ENCODE measurements at places on chromosomes 13 and 19. TPM values are rescaled to one million over a fixed set of nuclear protein-coding genes. Genes with fewer than 3 reads are reported as not detected.
A peak's percentile ranks its signal among the peaks of the same experiment; 100 is the strongest.

DNA sequence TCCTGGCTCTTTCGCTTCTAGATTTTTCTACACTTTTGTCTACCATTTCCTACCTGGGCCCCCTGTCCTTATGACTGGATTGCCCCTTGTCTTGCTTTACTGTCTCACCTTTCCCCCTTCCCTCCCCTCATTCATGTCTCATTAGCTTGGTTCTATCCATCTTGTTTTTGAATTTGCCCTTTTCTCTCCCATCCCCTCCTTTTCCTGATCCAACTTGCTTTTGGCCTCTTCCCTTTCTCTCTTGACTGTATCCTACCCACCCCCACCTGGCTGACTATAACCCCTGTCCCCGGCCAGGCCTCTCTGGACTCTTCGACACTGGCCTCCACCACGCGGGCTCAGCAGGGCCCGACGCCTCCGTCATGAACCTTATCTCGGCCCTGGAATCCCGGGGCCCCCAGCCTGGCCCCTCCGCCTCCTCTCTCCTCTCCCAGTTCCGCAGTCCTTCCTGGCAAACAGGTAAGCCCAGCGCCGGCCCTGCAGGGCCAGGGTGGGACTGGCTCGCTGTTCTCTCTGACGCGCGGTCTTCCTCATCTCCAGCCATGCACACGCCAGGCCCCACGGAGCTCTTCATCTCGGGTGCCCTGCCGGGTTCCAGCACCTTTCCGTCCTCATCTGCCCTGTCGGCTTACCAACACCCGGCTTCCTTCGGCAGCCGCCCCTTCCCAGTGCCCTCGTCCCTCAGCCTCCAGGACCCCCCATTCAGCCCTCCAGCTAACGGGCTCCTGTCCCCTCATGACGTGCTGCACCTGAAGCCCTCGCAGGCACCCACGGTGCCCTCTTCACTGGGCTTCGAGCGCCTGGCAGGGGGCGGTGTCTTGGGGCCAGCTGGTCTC lies 3.4 kb downstream of the PRR12 start:
- peaks cover 16% of the 10 kb centered on the region for H3K4me1 ChIP-seq
- DNase-seq = peak; percentile 52
- H3K27ac ChIP-seq = peak overlapping the region; percentile 93
- peak overlapping the region; percentile 78 for H3K4me3 ChIP-seq
- H3K27me3 ChIP-seq = no peaks in the 10 kb centered on the region

DNA sequence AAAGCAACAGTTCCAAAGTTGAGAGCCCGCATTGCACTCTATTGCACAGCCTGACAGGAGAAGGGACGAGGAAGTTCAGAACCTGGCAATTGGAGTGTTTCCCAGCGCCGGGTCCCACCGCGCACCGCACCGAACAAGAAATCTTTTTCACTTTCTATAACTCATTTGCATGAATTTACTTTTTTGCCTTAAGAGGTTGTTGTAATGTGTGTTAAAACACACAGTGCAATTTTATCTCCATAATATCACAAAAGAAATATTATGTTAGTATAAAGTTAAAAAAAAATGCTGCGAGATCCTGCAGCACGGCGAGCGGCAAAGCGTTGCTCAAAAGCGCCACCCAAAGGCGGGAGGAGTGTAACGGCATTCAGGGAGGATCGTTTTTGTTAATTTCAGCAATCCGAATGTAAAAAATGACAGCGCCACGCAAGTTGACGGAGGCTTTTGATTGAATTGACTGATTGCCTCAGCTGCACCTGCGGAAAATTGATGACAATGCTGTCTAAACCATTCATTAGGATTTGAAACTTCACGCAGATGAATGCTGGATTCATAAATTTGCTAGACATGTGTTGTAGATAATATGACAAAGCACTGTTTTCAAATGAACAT lies 303.6 kb upstream of the ZNF507 start:
- no peaks in the 10 kb centered on the region for H3K4me1 ChIP-seq
- no peak for DNase-seq
- no peak overlapping the region for H3K27ac ChIP-seq
- no peak overlapping the region for H3K4me3 ChIP-seq
- no peaks in the 10 kb centered on the region for H3K36me3 ChIP-seq

Gene IL12RB1
- total RNA-seq = 0.36 TPM

- DNase-seq = no peak
- H3K36me3 ChIP-seq = no peaks in the 10 kb centered on the region
- H3K4me3 ChIP-seq = no peak overlapping the region
Measured at GRCh38 chr13:51881296-51881695, 19.5 kb downstream of the CCDC70 start.

DNA sequence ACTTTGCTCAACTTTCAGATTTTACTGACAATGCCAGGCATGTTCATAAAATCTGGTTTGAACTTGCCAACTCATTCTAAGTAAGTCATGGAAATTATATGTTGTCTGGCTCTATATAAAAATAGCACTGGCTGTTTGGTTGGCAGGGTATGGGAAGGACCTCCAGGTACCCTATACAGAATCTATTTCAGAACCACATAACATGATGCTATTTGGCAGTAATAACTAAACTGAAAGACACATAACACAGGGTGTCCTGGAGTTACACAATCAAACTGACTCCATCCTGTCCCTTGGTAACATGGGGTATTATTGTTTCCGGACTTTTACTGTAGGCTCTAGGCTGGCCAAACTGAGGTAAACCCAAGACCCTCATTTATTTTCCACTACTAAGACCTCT lies 248.8 kb downstream of the RGCC start:
- H3K27ac ChIP-seq = peak overlapping the region; percentile 74
- H3K4me3 ChIP-seq = no peak overlapping the region
- H3K4me1 ChIP-seq = peaks cover 45% of the 10 kb centered on the region
- no peaks in the 10 kb centered on the region for H3K27me3 ChIP-seq

Gene SOX1
- total RNA-seq = not detected

DNA sequence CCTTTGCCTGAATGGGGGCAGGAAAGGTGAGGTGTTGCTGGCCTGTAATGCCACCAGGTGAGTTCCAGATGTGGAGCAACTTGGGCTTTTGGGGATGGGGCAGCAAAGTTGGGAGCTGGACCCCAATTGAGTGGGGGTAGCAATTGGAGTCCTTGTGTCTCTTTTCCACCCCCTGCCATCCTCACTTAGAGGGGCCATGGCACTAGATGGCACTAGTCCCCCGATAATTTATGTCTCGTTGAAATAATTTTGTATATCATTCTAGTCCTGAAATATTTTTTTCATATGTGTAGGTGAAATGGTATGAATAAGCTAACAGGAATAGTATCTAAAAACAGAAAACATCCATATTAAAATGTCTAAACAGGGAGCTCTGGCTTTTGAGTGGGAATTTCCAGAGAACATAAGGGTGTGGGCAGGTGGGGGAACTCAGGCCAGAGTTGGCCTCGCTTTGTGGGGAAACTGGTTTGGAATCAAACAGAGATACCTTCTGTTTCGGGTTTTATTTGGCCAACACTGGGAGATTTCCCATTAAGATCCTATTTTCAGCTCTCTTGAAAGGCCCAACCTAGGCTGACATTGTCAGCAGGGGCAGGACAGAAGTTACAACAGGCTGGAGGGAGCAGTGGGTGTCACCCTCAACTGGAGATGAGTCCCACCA lies 3.4 kb downstream of the ZNF576 start:
- peaks cover 3% of the 10 kb centered on the region for H3K36me3 ChIP-seq
- H3K4me1 ChIP-seq = peaks cover 15% of the 10 kb centered on the region
- no peak for DNase-seq
- H3K27me3 ChIP-seq = no peaks in the 10 kb centered on the region

Gene ZNF536
- total RNA-seq = 0.18 TPM

- no peaks in the 10 kb centered on the region for H3K27me3 ChIP-seq
- H3K27ac ChIP-seq = no peak overlapping the region
- no peak overlapping the region for H3K4me3 ChIP-seq
- no peak for DNase-seq
- H3K4me1 ChIP-seq = peaks cover 6% of the 10 kb centered on the region
Measured at GRCh38 chr19:37951816-37952210, 44.8 kb downstream of the SIPA1L3 start.

DNA sequence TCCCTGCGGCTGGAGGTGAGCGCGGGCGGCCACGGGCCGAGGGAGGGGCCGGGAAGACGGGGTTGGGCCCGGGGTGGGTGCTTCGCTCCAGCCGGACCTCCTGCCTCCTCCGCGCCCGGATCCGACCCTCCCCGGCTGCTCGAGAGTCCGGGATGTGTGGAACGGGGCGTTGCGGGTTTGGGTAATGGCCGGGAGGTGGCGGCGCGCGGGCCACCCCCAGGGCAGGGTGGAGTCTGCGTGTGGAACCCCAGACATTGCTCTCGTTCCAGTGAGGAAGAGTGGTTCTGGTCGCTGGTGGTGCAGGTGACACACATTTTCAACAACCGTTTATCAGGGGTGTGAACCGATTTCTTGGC lies 38.8 kb downstream of the ARHGEF7 start:
- peak overlapping the region; percentile 96 for H3K27ac ChIP-seq
- H3K4me1 ChIP-seq = peaks cover 39% of the 10 kb centered on the region
- no peaks in the 10 kb centered on the region for H3K27me3 ChIP-seq

DNA sequence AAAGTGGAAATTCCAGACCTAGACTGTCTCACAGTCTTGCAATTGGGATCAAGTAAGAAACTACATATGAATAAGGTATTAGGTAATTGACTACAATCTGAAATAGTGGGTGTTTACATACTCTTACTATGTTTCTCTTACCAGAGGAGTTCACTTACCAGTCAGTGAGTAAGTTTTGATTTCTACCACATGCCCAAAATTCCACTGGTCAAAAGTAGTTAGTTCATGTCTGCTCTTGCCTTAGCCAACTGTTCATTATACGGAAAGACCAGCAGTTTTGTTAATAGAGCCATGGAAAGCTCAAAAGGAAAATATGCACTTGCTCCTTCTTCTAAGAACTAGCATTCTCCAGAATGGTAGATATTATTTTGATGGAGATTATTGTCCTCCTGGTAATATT lies 490.8 kb downstream of the RFC3 start:
- no peaks in the 10 kb centered on the region for H3K36me3 ChIP-seq
- H3K27ac ChIP-seq = no peak overlapping the region
- peaks cover 3% of the 10 kb centered on the region for H3K27me3 ChIP-seq
- DNase-seq = no peak
- no peaks in the 10 kb centered on the region for H3K4me1 ChIP-seq

Gene NFILZ
- not detected for total RNA-seq

- no peaks in the 10 kb centered on the region for H3K27me3 ChIP-seq
- H3K27ac ChIP-seq = peak overlapping the region; percentile 98
- H3K36me3 ChIP-seq = no peaks in the 10 kb centered on the region
- peak overlapping the region; percentile 100 for H3K4me3 ChIP-seq
Measured at GRCh38 chr19:12293777-12294248, 870 bp downstream of the ZNF44 start.

- H3K27me3 ChIP-seq = no peaks in the 10 kb centered on the region
- no peak overlapping the region for H3K4me3 ChIP-seq
- H3K36me3 ChIP-seq = no peaks in the 10 kb centered on the region
- peaks cover 40% of the 10 kb centered on the region for H3K4me1 ChIP-seq
Measured at GRCh38 chr13:97339988-97340749, 93.8 kb upstream of the RAP2A start.

- no peak for DNase-seq
Measured at GRCh38 chr19:342128-342455, 2.5 kb downstream of the MIER2 start.

GRCh38 chr13:95403349-95404140 lies 102.3 kb upstream of the ABCC4 start:
- no peaks in the 10 kb centered on the region for H3K36me3 ChIP-seq
- DNase-seq = no peak
- H3K4me1 ChIP-seq = no peaks in the 10 kb centered on the region

DNA sequence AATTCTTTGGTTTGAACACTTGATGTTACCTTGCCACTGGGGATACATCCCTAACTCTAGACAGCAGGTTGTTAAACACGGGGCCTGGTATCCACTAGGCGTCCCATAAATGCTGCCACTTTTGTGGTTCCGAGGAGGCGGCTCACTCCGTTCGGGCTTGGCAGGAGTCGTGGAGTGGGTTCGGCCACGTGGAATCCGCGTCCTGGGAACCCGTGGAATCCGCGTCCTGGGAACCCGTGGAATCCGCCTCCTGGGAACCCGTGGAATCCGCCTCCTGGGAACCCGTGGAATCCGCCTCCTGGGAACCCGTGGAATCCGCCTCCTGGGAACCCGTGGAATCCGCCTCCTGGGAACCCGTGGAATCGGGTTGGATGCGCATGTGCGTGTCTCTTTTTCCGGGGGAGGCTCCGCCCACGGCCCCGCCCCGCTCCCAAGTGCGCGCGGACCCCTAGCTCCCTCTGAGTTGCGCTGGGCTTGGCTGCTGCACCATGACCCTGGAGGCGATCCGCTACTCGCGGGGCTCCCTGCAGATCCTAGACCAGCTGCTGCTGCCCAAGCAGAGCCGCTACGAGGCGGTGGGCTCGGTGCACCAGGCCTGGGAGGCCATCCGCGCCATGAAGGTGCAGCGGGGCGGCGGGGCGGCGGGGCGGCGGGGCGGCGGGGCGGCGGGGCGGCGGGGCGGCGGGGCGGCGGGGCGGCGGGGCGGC lies at the start of gene MRI1:
Gene MRI1 (plus strand): TSS at position 422 of the 707 bp plus-strand sequence. CDS start 67 bp downstream, at position 489.
- H3K4me3 ChIP-seq = peak within 1 kb of the TSS; percentile 84
- H3K27ac ChIP-seq = peak within 1 kb of the TSS; percentile 66
- peak; percentile 86 for DNase-seq

- H3K4me3 ChIP-seq = peak overlapping the region; percentile 64
- peak overlapping the region; percentile 76 for H3K27ac ChIP-seq
- H3K27me3 ChIP-seq = no peaks in the 10 kb centered on the region
Measured at GRCh38 chr19:44757735-44758505, 9.4 kb downstream of the BCL3 start.

- no peak overlapping the region for H3K4me3 ChIP-seq
- no peaks in the 10 kb centered on the region for H3K4me1 ChIP-seq
- no peaks in the 10 kb centered on the region for H3K36me3 ChIP-seq
Measured at GRCh38 chr13:69903081-69903480, 204.5 kb upstream of the ATXN8OS start.

GRCh38 chr13:27200413-27201070 lies 28.9 kb upstream of the USP12 start:
- no peak overlapping the region for H3K4me3 ChIP-seq
- H3K36me3 ChIP-seq = no peaks in the 10 kb centered on the region
- no peak for DNase-seq

All from psoas muscle (tissue), 8 donors.